ENCODE measurements at places on chromosomes 1 and 21.

- DNase-seq, result no peak
These were observed 11.6 kb downstream of the TMEM53 start for GRCh38 chr1:44662683-44663030.

DNA sequence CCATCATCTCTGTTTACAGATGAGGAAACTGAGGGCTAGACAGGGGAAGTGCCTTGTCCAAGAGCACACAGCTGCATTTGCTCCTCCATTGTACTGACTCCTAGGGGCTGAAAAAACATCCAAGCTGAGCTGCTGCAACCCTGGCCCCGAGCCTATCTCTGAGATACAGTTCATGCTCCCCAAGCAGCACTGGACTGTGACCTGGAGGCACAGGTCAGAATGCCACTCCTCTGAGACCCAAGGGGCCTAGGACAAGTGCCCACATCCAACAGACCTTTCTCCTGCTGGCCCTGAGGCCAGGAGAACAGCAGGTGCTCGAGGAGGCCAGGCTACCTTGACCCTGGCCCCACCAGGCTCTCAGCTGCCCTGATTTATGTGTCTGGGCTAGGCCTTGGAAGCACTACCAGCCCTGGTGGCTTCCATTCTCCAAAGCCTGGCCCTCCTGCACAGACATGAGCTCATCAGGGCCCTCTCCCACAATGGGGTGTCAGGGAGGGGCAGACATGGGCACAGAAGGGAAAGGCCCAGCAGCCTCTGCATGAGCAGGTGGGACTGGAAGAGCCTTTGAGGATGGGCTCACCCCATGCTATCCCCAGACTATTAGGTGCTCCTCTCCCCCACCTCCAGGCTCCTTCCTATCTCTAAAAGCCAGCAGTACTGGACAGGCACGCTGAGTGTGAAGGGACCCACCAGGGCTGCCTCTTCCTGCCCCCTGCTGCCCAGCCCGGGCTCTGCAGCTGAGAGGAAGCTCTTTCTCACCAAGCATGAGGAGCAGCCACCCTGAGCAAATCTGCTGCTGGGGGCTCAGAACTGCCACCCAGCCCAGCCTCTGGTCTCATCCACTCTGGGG, 18.8 kb downstream of the ADGRB2 start:
- DNase-seq, result peak; percentile 78

DNA sequence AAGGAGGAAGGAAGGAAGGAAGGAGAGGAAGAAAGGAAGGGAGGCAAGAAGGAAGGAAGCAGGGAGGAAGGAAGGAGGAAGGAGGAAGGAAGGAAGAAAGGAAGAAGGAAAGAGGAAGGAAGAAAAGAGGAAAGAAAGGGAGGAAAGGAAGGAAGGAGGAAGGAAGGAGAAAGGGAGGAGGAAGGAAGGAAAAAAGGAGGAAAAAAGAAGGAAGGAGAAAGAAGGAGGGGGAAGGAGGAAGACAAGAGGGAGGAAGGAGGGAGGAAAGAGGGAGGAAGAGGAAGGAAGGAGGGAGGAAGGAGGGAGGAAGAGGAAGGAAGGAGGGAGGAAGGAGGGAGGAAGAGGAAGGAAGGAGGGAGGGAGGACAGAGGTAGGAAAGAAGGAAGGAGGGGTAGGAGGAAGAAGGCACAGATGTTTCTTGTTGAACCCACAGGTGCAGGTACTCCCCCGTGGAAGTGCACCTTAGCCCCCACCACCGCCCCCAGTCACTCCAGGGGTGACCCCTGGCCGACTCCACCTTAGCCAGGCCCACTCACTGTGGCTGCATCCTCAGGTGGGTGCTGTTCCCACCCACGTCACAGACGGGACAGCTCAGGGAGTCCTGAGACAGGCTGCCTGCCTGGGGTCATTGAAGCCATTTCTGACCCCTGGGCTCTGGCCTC, 57.9 kb upstream of the TTC34 start:
- DNase-seq, result no peak

DNA sequence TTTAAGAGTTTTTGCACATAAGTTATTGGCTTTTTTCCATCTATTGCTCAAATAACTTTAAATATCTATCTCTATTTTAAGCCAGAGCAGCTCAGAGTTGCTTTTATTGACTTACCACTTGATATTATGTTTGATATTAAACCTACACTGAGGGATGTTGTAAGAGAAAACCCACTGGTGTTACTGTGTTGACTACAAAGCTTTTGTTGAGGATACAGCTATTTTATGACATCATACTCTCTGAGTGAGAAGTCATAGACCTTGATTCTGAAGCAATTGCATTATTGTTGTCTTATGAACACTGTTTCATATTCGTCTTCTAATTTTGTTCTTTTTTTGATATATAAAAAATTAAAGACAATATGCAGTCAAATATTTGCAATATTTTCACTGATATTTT, 560.4 kb downstream of the PTBP2 start:
- DNase-seq, result no peak

DNA sequence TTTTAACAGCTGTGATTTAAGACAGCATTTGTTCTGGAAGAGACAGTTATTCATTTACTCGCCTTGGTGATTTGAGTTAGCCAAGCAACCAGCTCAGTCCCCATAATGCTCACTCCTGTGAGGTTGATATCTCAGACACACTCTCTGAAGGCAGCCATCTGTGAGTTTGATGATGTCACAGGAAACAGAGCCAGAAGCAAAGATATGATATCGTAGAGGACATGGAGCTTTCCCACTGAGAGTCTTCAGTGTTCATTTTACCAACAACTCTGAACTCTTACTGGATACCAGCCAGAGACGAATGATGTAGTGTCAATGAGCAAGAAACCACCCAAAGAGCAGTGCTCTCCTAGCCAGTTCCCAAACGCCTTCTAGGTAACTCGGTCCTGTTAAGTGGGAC, 219.4 kb downstream of the SLC35F3 start:
- peak; percentile 20 for DNase-seq

DNA sequence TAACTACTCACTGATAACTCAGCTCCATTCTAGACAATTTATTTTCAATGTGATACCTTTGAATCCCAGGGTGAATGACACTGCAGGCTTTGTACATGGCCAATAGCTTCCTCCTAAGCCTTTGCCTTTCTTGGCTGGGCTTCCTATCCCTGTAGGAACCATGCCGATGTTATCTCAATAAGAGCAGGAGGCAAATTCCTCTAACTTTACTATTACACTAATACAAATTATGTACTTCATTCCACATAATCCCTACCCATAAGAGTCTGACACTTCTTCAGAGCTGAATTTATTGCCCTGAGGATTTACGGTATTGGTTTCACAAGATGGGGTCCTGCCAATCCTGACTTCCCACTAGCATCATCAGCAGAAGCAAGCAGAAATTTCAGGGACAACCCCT, 14.0 kb downstream of the TGFBR3 start:
- no peak for DNase-seq

GRCh38 chr1:178019622-178020021, 49.8 kb upstream of the SEC16B start:
- no peak for DNase-seq

DNA sequence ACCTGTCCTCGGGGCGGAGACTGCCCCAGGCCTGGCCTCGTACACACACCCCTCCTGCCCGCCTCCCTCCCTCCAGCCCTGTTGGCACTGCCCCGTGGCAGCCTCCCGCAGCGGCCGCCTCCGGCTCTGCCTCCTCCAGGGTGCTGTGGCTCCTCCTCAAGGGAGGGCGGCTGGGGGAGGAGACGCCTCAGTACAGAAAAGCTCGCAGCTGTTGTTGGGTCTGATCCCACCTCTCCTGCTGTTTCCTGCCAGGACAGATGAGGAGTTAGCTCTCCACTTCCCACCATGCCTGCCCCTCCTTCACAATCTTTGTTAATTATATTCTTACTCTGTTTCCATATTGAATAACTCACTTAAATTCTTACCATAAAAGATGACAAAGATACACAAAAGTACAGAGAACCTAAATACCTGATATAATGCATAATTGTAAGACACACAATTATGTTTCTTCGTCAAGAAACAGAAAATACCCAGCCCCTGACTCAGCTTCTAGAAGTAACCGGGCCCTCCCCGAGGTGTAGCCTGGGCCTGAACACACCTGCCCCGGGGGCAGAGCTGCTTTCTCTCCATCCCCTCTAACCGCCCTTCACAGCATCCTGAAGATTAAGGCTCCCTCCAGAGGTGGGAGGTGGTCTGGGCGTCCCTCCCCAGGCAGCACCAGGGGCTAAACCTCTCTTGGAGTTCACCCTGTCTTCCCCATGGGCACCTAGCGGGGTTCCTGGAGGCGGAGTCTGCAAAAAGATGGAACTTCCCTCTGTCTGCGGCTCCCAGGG, 30.6 kb upstream of the COL6A1 start:
- peak; percentile 75 for DNase-seq

All from eye (tissue), 1 donor.